Uterus (tissue), 4 donors: ENCODE measurements at places on chromosomes 6 and 20. TPM values are rescaled to one million over a fixed set of nuclear protein-coding genes. Genes with fewer than 3 reads are reported as not detected.

Gene APCDD1L
- not detected for total RNA-seq

Gene CEP85L
- total RNA-seq: 63.5 TPM

Gene NAA20
- total RNA-seq: 30.0 TPM

Gene BLTP3A
- total RNA-seq: 3.3 TPM

Gene LINC00237
- total RNA-seq: not detected

DNA sequence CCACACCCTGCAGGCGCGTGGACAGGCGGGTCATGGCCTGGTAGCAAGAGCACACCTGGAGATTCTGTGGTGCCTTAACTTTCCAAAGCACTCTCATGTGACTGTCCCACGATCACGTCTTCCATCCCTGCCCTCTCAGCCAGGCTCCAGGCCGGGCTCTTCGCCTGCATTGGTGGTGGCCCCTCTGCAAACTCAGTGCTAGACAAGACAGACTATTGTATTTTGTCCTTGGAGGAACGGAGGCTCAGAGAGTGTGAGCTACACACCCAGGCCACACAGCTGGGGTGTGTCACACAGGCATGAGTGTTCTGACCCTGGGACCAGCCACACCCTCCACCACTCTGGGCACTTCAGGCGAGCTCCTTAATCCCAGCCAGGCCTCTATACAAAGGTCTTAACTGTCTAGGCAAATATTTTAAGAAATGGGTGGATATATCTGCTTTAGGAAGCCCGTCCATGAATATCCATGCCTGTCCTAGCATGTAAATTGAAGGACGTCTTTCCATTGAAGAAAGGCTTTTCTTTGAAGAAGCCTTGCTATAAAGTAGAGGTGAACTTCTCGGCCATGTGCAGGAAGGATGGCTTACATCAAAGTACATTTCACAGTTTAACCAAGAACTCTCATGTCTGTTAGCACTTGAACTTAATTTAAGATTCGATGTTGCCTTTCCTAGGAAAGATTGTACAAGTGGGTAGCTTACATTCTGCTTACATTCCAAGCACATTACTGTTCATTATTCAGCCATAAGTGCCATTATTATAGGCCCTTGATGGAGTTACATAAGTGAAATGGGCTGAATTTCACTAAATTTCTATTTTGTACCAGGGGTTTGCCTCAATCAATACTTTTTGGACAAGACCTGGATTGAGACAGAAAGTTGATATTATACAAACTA is 263.9 kb downstream of the DLL1 start:
- DNase-seq: no peak
